Activated T-cell treated with anti-CD3 and anti-CD28 coated beads for 1 hour (primary cell): ENCODE measurements at places on chromosomes 3 and 15.

DNA sequence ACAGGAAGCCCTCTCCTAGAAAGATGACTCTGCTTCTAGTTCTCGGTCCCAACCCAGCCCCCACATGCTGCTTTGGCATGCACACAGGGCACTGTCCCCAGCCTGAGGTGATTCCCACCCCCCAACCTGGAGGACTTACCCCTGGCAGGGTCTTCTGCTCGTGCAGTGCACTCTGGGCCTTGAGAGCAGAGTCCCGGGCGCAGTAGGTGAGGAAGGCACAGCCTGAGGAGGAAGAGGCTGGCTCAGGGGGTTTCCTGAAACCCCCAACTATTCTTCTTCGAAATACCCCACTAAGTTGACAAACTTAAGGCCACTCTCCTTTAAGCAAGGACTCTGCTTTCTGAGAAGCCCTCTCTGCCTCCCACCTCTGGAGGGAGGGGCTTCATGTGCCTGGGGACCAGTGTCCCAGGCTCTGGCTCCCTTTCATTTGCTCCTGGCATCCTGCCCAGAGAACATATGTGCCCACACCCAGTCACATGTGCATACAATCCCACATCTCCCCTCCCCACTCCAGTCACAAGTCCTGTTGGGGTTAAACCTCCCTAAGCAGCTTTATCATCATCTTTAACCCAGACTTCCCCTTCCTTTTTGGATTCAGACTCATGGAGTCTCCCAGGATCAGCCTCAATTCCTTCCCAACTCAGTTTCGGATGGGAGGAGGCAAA lies 4.1 kb downstream of the CELF6 start:
- no peak for DNase-seq

GRCh38 chr3:132461544-132461943 lies 44.2 kb downstream of the DNAJC13 start:
- no peak for DNase-seq

- DNase-seq: no peak
Measured at GRCh38 chr15:48794697-48795134, 16.2 kb downstream of the CEP152 start.

DNA sequence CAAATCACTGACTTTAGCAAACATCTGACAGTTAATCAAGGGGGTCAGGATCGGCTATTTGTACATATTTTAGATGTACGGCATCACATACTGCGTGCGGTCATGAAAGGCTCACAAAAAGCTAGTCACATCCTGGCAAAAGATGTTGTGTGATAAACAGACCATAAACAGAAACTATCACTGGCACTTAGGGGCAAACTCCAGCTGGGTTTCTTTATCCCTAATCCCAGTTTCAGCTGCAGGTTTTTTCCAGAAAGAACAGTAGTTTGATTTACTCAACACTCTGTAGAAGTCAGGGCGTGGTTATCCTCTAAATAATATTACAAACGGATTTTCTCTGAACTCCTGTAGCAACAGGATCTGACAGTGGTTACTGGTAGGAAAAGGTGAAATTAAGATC lies 112.4 kb upstream of the BHLHE40 start:
- no peak for DNase-seq

GRCh38 chr15:92809880-92810361 lies 90.2 kb upstream of the CHD2 start:
- DNase-seq: no peak

GRCh38 chr3:187242435-187242834 lies 45.1 kb downstream of the RTP1 start:
- no peak for DNase-seq

DNA sequence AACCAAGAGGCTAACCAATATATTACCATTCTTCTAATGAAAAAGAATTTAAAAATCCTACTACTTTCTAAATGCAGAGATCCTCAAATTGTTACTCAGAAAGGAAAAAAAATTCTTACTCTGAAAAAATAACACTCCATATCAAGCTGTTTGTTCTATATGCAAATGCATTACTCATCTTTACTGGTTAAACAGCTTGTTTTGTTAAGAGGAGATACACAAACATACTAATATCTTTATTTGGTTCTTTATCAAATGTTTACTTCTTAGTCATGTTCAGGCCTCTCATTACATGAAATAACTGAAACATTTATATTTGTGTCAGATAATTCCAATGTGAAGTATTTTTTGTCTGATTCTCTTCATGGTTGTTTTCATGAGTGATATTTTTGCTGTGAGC lies 146.8 kb downstream of the PCCB start:
- no peak for DNase-seq

DNA sequence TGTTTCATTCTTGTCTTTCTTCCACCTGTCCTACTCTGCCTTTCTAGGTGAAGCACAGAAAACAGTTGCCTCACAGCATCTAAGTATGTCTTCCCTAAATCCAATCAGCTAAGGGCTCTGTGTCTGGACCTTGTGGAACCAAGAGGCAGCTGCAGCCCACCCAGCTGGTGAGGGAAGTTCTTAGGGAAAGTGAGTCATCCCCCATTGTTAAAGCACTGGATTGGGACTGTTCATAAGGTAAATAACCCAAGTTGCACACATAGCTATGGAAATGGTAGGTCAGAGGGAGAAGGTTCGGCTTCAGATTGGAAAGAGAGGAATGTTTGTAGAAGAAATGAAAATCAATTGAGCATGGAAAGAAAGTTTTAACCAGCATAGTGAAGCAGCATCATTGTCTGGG lies 18.0 kb upstream of the ARNT2 start:
- no peak for DNase-seq

DNA sequence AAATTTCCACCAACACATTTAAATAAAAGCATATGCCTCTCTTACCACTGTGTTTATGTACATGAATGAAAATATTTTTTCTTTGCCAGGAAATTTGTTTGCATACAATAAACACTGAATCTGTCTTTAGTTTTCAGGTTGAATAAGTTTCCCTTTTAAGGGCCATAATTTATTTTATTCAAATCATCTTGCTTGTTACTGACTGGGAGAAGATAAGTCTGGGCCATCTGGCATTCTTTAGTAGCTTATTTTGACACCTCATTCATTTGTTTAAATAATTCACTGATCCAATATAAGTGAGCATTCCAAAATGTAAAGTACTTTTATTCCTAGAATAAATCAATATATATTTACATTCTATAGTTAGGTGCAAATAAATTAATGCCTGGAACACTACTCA lies 1001.3 kb downstream of the PLOD2 start:
- DNase-seq: no peak

DNA sequence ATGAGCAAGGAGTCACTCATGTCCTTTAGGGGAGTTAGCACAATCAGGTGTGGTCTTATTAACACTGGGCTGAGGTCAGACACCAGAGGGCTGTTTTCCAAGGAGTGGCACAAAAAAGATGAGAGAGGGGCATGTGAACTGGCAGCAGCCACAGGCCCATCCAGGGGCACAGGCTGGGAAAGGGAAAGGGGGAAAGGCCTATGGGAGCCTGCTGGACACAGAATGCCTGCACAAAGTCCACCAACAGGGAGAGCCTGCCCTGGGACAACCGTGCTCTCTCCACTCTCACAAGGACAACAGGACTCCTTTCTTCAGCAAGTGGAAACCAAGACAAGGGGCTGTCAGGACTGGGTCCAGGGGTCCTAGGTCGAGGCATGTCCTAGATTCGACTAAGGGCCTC lies 109.6 kb downstream of the ADCY5 start:
- DNase-seq: no peak

- no peak for DNase-seq
Measured at GRCh38 chr3:48243886-48244285, 3.0 kb downstream of the ZNF589 start.

DNA sequence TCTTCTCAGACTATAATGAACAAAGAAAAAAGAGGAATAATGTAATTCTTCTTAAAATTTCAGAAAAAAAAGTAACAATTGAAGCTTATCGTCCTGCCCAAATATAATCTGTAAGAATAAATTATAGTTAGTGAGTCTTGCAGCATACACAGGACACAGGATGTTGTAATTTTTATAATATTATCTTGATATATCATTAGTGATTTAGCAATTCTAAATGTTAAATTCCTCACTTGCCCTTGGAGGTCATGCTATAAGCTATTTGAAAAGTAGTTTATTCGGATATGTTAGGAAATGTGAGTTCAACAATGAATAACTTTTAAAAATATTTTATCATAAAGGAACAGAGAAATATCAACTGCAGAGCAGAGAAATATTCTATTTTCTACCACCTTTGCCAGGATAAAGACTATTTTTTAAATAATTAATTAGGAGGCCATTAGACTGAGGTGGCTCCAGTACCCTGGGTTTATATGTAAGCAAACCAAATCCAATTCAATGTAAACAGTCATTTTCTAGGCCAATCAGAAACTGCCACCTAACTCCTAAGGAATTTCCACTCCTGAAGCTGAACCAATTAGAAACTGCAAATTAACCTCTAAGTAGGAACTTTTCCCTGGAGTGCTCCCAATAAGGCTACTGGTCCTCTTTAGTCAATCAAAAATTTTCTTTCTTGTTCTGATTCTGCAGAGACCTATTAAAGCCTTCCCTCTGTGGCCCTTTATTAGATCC lies 1109.3 kb downstream of the ROBO2 start:
- no peak for DNase-seq

DNA sequence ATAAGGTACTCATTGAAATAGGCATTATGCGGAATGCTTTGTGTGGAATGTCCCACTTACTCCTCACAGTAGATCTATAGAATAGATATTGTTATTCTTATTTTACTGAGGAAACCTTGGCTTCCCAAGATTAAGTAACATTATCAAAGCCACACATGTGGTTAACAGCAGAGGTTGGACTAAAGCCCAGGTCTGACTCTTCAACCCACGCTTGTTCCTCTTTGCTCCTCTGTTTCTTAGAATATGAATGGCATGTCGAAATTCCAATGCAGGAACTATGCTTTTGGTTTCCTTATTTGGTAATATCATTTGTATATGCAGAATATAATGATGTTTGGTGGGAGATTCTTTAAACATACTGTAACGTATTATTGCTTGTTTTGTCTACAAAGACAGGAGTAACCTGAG lies 818.8 kb upstream of the LMCD1 start:
- DNase-seq: no peak

- DNase-seq: no peak
Measured at GRCh38 chr3:18501679-18502343, 76.7 kb upstream of the SATB1 start.

DNA sequence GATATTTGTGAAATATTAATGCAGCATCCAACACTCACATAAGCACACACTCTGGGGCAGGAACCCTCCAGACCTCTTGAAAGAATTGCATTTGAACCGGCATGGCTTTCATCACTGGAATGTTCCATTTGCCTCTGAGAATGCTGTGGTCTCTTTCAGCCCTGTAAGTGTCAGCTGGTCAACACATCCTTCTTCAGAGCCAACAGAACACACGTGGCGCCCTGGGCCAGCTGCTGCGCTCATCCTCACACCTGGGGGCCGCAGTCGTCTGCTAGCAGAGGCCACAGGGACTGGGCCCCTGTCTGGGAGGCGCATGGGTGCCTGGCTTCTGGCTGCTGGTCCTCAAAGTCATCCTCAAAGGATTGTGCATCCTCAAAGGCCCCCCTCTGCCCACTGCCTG lies 71.4 kb upstream of the HERC1 start:
- DNase-seq: no peak

DNA sequence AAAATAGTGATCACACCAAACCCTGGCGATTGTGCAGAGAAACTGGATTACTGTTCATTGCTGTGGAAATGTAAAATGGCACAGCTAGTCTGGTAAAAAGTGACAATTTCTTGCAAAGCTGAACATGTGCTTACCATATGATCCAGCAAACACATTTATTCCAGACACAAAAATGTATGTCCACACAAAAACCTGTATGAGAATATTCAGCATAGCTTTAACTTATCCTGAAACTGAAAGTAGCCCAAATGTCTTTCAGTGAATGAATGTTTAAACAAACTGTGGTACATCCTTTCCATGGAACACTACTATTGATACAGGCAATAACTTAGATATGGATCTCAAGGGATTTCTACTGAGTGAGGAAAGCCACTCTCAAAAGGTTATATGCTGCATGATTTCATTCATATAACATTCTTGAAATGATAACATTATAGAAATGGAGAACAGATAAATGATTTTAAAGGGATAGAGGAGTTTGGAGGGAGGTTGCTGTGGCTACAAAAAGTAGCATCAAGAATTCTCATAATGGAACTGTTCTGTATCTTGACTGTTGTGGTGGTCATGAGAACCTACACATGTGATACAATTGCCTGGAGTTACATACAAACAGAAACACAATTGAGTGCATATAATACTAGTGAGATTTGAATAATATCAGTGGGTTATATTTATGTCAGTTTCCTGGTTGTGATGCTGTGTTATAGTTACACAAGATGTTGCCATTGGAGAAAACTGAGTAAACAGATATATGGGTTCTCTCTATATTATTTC lies 70.7 kb upstream of the DPH6 start:
- no peak for DNase-seq

DNA sequence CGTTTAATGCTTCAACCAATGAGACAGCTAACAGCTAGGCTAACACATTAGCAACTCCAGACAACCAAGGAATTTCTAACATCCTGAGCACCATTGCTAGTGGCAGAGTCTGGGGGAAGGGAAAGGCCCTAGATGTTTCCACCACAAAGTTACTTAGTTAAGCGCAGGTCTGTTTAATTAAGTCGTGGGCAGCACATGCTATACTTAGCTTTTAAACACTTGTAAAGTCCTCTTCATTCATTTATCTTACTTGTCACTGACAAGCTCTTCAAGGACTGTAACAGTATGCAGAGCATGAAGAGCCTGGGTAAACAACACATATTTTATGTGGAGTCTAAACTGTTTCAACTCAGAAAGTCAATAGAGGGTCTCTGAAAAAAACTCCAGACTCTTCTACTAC lies 221.1 kb upstream of the WNT5A start:
- no peak for DNase-seq

GRCh38 chr15:89693696-89694095 lies 3.1 kb downstream of the WDR93 start:
- no peak for DNase-seq

DNA sequence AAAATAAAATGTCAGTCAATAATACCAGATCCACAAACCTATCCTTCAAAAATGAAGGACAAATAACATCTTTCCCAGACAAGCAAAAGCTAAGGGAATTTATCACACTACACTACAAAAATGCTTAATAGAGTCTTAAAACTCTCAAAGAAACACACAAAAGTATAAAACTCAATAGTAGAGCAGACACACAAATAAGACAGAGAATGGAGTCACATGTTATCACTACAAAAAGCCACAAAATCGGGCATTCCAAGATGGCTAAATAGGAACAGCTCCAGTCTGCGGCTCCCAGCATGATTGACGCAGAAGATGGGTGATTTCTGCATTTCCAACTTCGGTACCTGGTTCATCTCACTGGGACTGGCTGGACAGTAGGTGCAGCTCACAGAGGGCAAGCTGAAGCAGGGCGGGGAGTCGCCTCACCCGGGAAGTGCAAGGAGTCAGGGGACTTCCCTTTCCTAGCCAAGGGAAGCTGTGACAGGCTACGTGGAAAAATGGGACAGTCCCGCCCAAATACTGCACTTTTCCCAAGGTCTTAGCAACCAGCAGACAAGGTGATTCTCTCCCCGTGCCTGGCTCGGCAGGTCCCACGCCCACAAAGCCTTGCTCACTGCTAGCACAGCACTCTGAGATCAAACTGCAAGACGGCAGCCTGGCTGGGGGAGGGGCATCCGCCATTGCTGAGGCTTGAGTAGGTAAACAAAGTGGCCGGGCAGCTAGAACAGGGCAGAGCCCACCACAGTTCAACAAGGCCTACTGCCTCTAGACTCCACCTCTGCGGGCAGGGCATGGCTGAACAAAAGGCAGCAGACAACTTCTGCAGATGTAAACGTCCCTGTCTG lies 46.3 kb downstream of the SENP7 start:
- DNase-seq: no peak
